ENCODE measurements at places on chromosomes 13 and 19.

DNA sequence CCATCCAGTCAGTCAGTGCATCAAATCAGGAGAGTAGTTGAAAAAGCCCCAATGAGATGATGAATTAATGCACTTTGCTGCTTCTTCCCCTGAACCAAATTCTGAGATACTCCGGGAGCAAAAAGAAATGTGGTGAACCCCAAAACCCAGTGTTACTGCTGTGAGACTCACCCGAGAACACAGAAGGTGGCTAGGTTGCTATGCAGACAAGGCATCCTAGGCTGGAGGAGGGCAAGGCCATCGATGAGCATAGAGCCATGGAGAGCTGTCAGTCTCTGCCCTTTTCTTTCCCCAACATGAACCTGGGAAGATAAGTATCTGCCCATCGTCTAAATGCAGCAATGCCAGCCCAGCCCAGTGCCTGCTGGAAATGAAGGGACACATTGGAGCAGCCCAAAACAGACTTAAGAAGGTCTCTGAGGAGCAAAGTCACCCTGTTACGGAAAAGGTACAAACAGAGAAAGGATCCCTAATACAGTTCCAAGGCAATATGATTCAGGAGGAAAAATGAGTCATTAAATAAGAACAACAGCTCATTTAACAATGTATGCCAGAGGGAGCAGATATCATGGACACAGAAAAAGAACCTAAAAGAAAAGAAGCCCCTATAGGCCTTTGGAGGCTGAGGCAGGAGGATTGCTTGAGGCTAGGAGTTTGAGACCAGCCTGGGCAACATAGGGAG lies 272.0 kb downstream of the FOXO1 start:
- H3K4me1 ChIP-seq = peaks cover 12% of the 10 kb centered on the region
- H3K4me3 ChIP-seq = no peak overlapping the region
- H3K27me3 ChIP-seq = no peaks in the 10 kb centered on the region
- no peak for DNase-seq

DNA sequence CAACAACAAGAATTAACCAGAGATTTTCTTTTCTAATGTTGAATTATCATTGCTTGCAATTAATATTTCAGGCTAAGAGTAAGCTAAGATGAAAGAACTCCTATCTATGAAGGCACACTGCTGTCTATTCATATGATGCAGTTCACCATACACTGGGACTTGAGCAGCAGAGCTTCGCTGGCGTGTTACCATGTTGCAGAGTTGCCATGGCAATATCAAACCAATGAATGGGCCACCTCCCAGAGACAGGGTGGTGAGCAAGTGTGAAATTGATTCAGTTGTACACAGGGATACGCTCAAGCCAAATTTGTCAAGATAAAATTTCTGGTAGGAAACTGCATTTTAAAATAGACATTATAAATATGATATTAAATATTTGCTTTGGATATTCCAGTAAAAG lies 69.3 kb upstream of the MYO16 start:
- H3K36me3 ChIP-seq = no peaks in the 10 kb centered on the region
- no peak for DNase-seq
- H3K4me3 ChIP-seq = no peak overlapping the region
- H3K27ac ChIP-seq = no peak overlapping the region

- no peaks in the 10 kb centered on the region for H3K36me3 ChIP-seq
- DNase-seq = no peak
- no peak overlapping the region for H3K4me3 ChIP-seq
- no peak overlapping the region for H3K27ac ChIP-seq
Measured at GRCh38 chr13:44347949-44348348, 25.7 kb upstream of the SERP2 start.

- H3K4me1 ChIP-seq = no peaks in the 10 kb centered on the region
- H3K36me3 ChIP-seq = peaks cover 85% of the 10 kb centered on the region
- H3K27me3 ChIP-seq = no peaks in the 10 kb centered on the region
- H3K27ac ChIP-seq = no peak overlapping the region
Measured at GRCh38 chr19:36398571-36398970, 19.6 kb upstream of the ZFP14 start.

GRCh38 chr19:6103217-6103644 lies 7.1 kb downstream of the RFX2 start:
- H3K27me3 ChIP-seq = peaks cover 3% of the 10 kb centered on the region
- DNase-seq = no peak
- no peak overlapping the region for H3K27ac ChIP-seq
- no peak overlapping the region for H3K4me3 ChIP-seq
- peaks cover 11% of the 10 kb centered on the region for H3K4me1 ChIP-seq
- peaks cover 4% of the 10 kb centered on the region for H3K36me3 ChIP-seq

DNA sequence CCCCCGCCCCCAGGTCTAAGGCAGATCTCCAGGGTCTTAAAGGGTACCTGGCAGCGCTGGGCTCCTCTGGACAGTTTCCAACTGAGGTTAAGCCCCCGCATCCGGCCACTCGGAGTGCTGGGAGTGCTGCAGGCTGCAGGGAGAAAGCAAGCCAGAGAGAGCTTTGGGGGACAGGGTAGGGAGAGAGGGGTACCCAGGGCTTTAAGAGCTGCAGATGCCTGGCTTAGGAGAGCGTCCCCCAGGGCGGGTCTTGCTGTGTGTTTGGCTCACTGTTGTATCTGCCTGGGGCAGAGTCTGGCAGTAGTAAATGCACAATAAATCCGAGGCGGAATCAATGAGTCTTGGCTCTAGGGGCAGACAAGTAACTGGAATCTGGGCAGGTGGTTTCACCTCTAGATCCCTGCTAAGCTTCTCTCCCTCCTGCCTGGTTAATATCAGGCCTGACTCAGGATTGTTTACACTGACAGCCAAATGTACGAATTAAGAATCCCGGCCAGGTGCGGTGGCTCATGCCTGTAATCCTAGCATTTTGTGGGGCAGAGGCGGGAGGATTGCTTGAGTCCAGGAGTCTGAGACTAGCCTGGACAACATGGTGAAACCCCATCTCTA lies 798 bp upstream of the COX6B2 start:
- DNase-seq = no peak
- peaks cover 13% of the 10 kb centered on the region for H3K4me1 ChIP-seq
- no peak overlapping the region for H3K27ac ChIP-seq
- H3K36me3 ChIP-seq = no peaks in the 10 kb centered on the region

- DNase-seq = no peak
- no peaks in the 10 kb centered on the region for H3K4me1 ChIP-seq
- no peak overlapping the region for H3K27ac ChIP-seq
Measured at GRCh38 chr13:113996081-113996911, 22.4 kb upstream of the C13orf46 start.

- H3K27ac ChIP-seq = no peak overlapping the region
- H3K4me1 ChIP-seq = peaks cover under 1% of the 10 kb centered on the region
- DNase-seq = peak; percentile 71
- no peak overlapping the region for H3K4me3 ChIP-seq
- H3K27me3 ChIP-seq = peaks cover 4% of the 10 kb centered on the region
Measured at GRCh38 chr19:29858000-29858596, 46.3 kb downstream of the CCNE1 start.

DNA sequence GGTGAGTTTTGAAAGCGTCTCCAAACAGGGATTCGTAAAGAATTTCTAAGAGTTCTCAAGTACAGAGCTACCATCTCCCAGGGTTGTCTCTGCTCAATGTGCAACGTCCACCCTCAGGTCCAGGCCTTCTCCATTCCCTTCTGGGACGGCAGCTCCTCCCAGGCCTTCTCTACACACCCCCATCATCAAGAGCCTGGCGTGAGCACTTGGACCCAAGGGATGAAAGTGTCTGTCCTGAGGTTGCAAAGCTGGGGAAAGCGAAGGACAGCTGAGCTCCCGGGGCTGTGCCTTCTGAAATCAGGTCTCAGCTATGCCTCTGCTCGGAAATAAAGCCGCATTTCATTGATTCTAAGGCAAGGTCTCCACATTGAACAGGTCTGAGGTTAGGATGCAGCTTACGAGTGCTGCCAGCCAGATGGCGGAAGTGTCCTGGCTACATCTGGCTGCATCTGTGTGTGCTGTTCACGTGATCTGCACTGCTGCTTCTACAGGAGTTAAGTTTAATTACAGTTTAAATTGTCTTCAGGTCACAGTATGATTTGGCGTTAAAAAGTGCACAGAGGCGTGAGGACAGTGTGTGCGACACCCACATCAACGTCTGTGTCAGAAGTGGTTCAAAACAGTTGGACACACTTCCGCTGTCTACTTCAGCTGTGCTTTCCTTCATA lies 27.0 kb upstream of the MIER2 start:
- no peak overlapping the region for H3K4me3 ChIP-seq
- DNase-seq = no peak
- H3K4me1 ChIP-seq = no peaks in the 10 kb centered on the region
- peaks cover 14% of the 10 kb centered on the region for H3K27me3 ChIP-seq
- no peak overlapping the region for H3K27ac ChIP-seq

DNA sequence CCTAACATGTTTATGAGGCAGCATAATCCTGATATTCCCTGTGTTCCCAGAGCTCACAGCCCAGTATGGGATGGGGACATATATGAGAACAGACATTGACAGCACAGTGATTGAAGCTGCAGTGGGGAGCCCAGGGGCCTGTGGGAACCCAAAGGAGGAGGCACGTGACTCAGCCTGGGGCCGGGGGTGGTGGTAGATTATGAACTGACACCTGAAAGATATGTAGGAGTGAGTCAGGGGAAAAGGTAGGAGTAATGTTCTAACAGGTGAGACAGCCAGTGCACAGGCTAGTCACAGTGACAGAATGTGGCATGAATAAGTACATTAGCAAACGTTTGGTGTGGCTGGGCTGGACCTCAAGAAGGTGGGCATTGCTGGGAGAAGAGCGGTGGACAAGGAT lies 29.0 kb downstream of the CKM start:
- no peaks in the 10 kb centered on the region for H3K27me3 ChIP-seq
- peak; percentile 65 for DNase-seq
- peaks cover 31% of the 10 kb centered on the region for H3K36me3 ChIP-seq
- H3K27ac ChIP-seq = no peak overlapping the region

GRCh38 chr13:75860935-75861334 lies 224.8 kb downstream of the LMO7 start:
- H3K4me1 ChIP-seq = no peaks in the 10 kb centered on the region
- no peaks in the 10 kb centered on the region for H3K27me3 ChIP-seq
- DNase-seq = no peak
- no peak overlapping the region for H3K27ac ChIP-seq
- H3K4me3 ChIP-seq = no peak overlapping the region

DNA sequence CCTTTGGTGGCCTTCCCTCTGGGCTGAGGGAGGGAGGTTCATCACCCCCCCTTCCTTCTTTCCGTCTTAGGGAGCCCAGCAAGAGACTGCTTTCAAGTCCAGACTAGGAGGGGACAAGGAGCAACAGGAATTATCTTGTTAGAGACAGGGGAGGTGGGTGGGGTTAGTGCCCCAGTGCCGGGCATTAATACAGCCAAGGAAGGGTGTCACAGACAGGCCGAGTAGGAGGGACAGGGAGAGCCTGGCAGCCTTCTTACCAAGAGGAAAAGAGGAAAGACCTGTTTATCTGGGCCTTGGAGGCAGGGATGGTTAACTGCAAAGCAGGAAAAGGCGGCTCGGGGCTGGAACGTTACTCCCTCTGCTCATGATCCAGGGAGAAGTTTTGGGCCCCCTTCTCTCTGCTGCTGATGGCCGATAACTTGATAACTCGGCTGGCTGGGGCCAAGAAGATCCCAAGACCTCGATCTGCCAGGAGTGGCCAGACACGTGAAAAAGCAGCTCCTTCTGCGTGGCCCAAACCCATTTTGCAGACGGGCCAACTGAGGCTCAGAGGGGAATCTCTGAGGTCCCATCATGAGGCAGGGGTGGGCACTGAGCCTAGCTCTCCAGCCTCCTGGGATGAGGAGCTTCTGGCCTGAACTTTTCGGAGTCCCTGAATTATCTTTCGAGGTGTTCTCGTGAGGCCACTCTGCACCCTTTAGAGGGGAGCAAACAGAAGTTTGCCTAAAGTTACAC lies 79.3 kb downstream of the PTPRS start:
- no peak overlapping the region for H3K4me3 ChIP-seq
- DNase-seq = no peak
- no peaks in the 10 kb centered on the region for H3K36me3 ChIP-seq
- no peaks in the 10 kb centered on the region for H3K4me1 ChIP-seq
- H3K27me3 ChIP-seq = no peaks in the 10 kb centered on the region

DNA sequence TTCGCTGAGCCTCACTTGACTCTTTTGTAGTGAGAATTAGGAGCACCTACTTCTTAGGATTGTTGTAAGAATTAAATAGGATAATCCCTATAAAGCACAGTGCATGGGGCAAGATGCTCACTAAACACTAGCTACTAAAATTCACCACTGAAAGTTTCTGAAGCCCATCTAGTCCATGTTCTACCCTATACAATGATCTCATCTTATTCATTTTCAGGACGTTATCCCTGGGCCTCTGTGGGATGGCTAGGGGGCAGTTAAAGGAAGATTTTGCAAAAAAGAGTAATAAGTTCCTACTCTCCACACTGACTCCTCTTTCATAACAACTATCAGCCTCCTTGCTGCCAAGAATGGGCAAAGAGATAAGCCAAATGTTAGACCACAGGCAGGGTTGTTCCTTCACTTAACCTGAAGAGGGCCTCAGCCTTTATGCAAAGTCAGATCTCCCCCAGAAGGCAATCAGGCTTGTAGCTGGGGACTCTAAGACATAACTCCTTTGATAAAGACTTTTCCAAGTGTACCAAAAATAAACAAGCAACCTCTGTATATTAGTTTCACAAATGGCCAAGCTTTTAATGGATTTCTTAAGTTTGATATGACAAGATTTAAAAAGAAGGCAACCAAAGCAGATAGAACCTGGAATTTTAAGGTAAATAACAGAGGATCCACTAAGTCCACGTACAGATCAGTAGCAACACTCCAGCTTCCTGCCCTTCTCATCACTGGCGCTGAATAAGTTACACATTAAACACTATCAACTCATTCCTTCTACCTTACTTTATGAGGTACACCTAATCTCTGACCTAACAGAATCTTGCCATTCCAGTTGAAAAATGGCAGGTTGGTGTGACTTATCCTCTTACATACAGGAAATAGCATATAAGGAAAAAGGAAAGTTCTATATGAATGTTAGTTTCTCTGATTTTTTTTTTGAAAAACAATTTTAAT lies 44.4 kb downstream of the ELF1 start:
- H3K27ac ChIP-seq = peak overlapping the region; percentile 82
- H3K36me3 ChIP-seq = peaks cover 24% of the 10 kb centered on the region
- peak overlapping the region; percentile 45 for H3K4me3 ChIP-seq
- H3K4me1 ChIP-seq = peaks cover 94% of the 10 kb centered on the region

DNA sequence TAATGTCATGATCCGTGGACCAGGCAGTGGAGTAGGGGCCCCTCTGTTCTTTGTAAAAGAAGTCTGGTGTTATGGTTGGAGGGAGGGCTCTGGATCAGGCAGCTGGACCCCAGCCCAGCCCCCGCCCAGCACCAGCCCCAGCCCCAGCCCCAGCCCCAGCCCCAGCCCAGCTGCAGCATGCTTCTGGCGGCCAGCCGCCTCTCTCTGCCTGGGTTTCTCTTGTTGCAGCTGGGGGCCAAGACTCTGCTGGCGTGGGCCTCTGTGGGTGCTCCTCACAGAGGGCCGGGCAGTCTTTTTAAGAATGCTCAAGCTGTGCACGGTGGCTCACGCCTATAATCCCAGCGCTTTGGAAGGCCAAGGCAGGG lies 17.9 kb downstream of the DOT1L start:
- H3K27ac ChIP-seq = no peak overlapping the region
- peaks cover 3% of the 10 kb centered on the region for H3K4me1 ChIP-seq
- no peak for DNase-seq
- no peaks in the 10 kb centered on the region for H3K27me3 ChIP-seq

Measured in activated CD4-positive, alpha-beta T cell treated with anti-CD3 and anti-CD28 coated beads for 36 hours (primary cell).